ENCODE measurements at places on chromosomes 13 and 19. TPM values are rescaled to one million over a fixed set of nuclear protein-coding genes. Genes with fewer than 3 reads are reported as not detected.

Gene ZNF234
- 9.6 TPM for total RNA-seq

Gene NANOS2
- not detected for total RNA-seq

GRCh38 chr19:46544651-46545050, 49.0 kb upstream of the PNMA8B start:
- DNase-seq = no peak

Gene IFNL2
- total RNA-seq = not detected

GRCh38 chr13:73351730-73352129, 292.9 kb downstream of the KLF5 start:
- no peak for DNase-seq

Gene GTPBP3
- total RNA-seq = 11.3 TPM

- DNase-seq = no peak
Measured at GRCh38 chr19:29630655-29631054, 24.6 kb downstream of the POP4 start.

Gene MYDGF
- 21.7 TPM for total RNA-seq

Gene KASH5
- total RNA-seq = not detected

Gene NXNL1
- total RNA-seq = 0.45 TPM

- peak; percentile 98 for DNase-seq
Measured at GRCh38 chr19:35124098-35125060, 8.8 kb downstream of the FXYD3 start.
